ENCODE measurements at places on chromosomes 4 and X.

DNA sequence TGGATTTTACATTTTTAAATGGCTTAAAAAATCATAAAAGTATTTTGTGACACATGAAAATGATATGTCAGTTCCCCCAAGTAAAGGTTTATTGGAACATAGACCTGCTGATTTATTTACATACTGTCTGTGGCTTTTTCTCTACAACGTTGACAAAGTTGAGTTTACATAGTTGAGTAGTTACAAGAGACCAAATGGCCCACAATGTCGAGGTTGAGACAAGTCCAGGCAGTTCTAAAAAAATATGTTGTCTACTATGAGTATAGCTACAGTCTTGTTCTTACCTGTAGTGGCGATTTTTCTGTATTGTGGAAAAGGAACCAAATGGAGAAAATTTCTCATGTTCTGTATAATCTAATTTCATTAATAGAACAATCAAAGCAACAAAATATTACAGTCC lies 163.2 kb downstream of the FRAS1 start:
- no peak for DNase-seq

GRCh38 chrX:35890699-35891098 lies 28.8 kb upstream of the CFAP47 start:
- peak; percentile 26 for DNase-seq

DNA sequence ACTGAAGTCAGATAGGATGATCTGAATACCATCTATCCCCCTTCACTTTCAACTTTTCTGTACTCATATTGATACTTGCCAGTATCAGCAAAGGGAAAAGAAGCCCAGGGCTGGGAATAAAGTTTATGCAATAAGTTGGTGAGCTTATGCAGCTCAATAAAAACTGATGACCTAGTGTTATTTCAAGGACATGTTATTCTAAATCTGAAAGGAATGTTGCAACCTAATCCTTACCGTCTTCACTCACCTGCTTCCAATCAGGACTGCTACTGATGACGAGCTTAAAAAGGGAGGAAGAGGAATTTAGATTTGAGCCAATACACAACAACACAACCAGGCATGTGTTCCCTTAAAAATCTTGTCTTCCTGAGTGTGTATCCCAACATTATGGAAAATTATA lies 419.9 kb downstream of the SPRY1 start:
- no peak for DNase-seq

- DNase-seq = no peak
Observed at GRCh38 chrX:26146024-26146423, 7.9 kb downstream of the MAGEB18 start.

DNA sequence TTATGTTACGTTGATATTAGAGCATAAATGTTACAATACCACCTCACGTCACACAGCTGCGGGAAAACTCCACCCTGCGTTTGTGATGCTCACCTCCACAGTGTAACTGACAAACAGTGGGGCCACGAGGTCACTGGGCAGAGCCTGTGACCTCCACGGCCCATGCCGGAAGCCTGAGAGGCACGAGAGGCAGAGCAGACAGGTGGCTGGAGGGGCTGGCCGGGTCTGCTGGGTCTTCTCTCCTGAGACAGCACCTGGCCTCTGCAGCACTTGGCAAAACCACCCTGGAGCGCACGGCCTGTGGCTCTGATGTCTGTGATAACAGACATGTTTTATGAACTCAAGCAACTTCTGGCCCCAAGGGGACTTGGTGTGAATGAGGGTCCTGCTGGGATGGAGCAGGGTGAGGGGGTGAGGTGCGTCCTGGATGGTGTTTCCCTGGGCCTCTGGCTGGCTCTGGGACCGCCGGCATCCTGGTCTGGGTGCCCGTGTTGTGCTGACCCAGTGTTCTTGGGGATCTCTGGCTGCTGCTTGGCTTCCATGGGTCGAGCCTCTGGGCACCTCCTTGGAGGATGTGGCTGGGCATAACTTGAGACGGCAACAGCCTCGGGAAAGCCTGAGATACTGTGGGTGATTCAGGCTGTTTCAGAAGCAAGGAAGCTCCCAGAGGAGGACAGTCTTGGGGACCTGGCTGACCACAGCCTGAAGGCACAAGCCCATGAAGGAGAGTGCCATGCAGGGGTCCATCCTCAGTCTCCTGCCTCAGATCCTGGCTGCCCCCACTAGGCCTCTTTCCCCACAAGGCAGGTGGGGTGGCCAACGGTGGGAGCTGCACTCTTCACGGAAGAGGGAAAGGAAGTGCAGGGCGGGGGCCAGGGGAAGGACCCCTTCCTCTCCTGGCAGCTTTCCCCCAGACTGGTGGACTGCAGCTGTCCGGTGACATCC lies 19.7 kb downstream of the RNF212 start:
- no peak for DNase-seq

- no peak for DNase-seq
Observed at GRCh38 chr4:40502934-40503333, 126.7 kb downstream of the RBM47 start.

GRCh38 chr4:111854494-111855087 lies 290.7 kb upstream of the FAM241A start:
- no peak for DNase-seq

DNA sequence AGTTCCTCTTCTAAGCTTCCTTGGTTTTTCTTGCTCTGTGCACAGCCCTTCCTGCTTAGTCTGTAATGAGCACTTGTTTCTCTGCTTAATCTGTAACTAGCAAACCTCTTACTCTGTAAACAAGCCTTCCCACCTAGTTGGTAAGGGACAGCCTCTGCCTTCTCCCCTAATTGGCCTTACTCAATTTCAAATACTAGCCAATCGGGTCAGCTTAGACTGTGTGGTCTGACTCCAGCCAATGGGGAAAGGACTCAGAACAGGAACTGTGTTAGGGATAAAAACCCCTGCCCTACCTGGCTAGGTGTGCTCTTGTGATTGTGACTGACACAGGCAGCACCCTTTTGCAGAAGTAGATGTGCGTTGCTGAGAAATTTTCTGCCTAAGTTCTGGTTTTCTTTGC lies 136.5 kb upstream of the AADAT start:
- no peak for DNase-seq

- no peak for DNase-seq
Observed at GRCh38 chrX:28626515-28626914, 39.3 kb downstream of the IL1RAPL1 start.

GRCh38 chrX:154967603-154968002 lies 54.9 kb downstream of the F8 start:
- no peak for DNase-seq

DNA sequence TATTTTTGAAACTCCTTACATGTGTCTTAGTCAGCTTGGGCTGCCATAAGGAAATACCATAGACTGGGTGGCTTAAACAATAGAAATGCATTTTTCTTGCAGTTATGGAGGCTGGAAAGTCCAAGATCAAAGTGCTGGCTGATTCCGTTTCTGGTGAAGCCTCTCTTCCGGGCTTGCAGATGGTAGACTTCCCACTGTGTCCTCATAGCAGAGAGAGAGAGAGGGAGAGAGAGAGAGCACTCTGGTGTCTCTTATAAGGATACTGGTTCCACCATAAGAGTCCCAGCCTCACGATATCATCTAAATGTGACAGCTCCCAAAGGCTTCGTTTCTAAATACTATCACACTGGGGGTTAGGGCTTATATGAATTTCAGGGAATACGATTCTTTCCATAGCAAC lies 39.7 kb downstream of the ENPEP start:
- DNase-seq = no peak

DNA sequence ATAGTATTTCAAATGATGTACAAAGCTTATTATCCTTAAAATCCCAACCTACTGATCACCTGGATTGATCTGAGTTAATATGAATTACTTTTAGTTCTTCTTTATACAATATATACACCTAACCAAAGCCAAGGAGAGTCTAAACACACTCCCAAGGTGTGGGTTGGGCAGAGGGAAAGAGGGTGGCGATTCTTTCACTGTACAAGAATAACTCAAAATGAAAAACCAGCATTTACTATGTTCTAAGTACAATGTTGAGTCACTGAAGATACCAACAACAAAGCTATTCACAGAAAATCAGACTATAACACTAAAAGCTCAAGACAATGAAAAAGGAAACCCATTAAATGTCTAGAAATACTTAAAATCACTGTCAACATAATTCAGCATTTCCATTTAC lies 46.6 kb downstream of the ANKRD17 start:
- DNase-seq = no peak

- DNase-seq = no peak
Observed at GRCh38 chrX:123854329-123854728, 5.5 kb upstream of the XIAP start.

GRCh38 chr4:90904021-90904420 lies 776.8 kb downstream of the CCSER1 start:
- DNase-seq = no peak

DNA sequence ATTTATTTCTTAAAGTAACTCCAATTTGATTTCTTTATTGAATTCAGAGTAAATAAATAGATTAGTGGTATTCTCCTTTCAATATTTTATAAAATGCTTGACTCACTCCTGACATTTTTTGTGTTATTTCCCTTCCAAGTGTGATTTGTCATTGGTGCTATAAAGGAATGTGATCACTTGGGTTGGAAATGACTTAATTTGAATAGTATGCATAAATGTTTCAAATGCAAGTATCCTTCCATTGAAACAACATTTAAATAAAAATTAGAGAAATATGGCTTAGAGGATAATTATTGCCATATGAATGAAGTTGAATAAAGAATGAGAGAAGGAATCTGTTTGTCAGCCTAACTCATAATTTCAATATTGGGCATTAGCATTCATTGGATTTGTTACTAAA lies 182.7 kb downstream of the PABPC4L start:
- DNase-seq = no peak

GRCh38 chr4:139530833-139531427 lies 25.1 kb downstream of the SETD7 start:
- peak; percentile 38 for DNase-seq

- no peak for DNase-seq
Observed at GRCh38 chr4:1361431-1361830, 14.4 kb downstream of the UVSSA start.

GRCh38 chrX:56813318-56813837 lies 84.3 kb downstream of the NBDY start:
- DNase-seq = no peak

GRCh38 chr4:46999566-46999965 lies 6.2 kb upstream of the GABRA4 start:
- DNase-seq = no peak

DNA sequence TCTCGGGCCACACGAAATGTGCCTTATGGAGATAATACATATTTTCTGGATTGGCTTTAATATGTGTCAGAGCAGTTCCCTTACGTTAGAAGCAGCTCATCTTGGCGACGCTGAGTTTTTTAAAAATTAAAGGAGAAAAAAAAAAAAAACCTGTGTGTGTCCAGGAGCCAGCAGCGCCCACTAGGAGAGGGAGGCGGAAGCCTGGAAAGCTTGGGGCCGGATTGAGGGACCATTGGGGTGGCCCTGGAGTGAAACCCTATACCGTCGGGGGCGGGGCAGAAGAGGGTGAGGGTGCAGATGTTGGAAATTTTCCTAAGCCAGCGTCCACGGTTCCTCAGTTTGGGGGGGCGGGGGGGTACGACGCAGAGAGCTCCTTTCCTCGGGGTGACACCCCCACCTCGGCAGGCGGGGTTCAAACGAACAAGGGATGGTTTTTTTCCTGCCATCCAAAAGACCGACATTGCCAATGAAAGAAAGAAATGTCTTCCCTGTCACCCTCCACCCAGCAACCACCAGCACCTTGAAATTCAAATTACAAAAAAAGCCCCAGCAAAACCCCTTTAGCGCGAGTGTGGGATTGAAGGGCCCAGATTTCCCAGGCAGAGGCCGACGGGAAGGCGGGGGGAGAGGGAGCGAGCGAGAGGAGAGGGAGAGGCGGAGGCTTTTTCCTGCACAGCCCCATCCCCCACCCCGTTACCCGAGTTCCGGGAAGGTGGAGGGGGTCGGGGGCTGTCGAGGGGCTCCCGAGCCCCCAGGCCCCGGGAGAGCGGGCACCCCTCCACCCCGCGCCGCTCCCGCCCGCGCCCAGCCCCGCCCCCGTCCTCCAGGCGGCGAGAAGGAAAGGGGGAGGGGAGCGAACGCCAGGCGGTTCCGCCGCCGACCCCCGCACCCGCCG lies 859 bp downstream of the SMARCA1 start:
- no peak for DNase-seq

GRCh38 chr4:170589597-170590191 lies 499.9 kb upstream of the AADAT start:
- DNase-seq = peak; percentile 11

GRCh38 chr4:94127707-94128328 lies 79.8 kb upstream of the SMARCAD1 start:
- DNase-seq = no peak

DNA sequence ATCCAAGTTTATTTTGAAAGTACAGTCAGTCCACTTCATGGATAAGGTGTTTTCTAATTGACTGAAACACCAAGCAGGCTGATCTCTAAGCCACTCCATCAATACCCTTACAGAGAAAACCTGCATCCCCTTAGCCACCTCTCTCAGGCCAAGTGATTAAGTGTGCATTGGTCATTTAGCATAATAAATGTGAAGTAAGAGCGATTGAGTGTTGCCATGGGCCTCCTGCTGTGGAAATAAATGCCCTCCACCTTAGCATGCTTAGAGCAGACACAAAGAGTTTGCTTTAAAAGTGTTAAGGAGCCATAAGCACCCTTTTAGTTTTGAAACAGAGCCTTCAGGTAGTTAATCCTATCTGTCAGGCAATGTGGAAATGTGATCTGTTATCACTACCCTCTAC lies 386.5 kb downstream of the GPAT3 start:
- no peak for DNase-seq

DNA sequence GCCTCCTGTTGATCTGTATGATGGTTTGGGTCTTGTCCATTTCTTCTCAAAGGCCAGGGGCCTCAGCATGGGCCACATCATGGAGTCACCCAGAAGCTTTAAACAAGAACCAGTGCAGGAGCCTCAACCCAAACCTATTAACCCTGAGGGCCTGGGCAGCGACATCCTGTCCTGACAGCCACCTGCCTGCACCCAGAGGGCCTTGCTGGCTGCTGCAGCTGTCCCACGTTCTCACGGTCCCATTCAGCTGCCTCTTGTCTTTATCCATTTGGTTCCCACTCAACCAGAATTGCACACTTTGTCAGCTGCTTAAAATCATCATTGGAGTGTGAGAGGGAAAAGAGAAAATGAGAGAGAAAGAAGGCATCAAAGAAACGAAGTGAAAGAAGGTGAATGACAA lies 21.6 kb downstream of the C4orf50 start:
- no peak for DNase-seq

GRCh38 chr4:151329217-151330007 lies 4.0 kb upstream of the SH3D19 start:
- DNase-seq = no peak

DNA sequence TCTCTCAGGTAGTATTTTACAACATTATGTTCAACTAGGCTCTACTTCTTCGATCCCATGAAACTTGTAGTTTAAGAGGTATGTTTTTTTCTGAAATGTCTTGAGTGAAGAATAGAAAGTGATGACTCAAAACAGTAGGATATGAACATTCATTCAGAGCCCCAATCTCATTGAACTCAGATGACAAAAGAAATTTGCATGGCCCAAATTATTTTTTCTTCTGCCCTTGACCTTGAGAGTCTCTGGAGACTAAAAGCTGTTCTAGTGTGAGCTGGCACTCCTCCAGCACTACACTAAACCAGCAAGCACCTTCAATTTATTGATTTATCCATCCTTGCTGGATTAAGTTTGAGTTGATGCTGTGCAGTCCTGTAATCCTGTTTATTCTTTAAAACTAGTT lies 4.0 kb downstream of the DCLK2 start:
- no peak for DNase-seq

- no peak for DNase-seq
Observed at GRCh38 chr4:54274264-54274663, 45.2 kb downstream of the PDGFRA start.

- no peak for DNase-seq
Observed at GRCh38 chrX:51494409-51494808, 2.0 kb downstream of the NUDT11 start.

GRCh38 chrX:40476958-40477357 lies 103.8 kb upstream of the ATP6AP2 start:
- DNase-seq = no peak

GRCh38 chr4:8644966-8645752 lies 52.6 kb downstream of the CPZ start:
- no peak for DNase-seq
